ENCODE measurements at places on chromosomes 16 and 17.

GRCh38 chr16:48617104-48617705 lies 7.2 kb upstream of the N4BP1 start:
- no peak for DNase-seq

- DNase-seq: no peak
Observed at GRCh38 chr16:84928679-84929420, 82.5 kb downstream of the ZDHHC7 start.

DNA sequence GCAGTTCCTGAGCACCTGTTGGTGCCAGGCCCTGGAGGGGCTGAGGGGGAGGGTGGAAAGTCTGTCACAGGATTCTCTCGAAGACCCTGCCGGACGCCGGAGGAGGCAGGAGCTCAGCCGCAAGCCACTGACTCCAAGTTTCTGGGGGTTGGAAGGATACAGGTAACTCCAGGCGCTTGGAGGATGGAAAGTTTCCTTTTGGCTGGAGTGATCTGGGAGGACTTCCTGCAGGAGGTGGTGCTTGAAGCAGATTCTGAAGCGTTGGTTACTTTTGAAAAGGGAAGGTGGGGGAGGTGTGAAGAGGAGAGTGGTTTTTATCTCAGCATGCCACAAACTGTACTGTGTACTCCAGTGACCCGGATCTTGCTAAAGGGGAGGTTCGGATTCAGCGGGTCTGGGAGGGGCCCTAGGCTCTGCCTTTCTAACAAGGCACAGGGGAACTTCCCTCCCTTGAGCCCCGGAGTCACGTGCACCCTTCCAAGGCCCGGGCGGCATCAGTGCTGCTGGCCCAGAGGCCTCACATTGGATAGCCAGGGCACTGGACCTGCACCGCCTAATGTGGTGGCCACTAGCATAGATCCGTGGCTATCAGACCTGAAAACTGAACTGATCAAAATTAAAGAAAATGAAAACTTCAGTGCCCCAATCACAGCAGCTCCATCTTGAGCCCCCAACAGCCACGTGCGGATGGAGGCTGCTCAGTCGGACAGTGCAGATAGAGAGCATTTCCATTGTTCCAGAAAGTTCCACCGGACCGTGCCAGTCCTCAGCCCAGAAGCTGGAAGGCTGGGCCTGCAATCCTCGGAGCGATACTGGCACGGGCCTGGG lies 42.2 kb upstream of the GSE1 start:
- no peak for DNase-seq

DNA sequence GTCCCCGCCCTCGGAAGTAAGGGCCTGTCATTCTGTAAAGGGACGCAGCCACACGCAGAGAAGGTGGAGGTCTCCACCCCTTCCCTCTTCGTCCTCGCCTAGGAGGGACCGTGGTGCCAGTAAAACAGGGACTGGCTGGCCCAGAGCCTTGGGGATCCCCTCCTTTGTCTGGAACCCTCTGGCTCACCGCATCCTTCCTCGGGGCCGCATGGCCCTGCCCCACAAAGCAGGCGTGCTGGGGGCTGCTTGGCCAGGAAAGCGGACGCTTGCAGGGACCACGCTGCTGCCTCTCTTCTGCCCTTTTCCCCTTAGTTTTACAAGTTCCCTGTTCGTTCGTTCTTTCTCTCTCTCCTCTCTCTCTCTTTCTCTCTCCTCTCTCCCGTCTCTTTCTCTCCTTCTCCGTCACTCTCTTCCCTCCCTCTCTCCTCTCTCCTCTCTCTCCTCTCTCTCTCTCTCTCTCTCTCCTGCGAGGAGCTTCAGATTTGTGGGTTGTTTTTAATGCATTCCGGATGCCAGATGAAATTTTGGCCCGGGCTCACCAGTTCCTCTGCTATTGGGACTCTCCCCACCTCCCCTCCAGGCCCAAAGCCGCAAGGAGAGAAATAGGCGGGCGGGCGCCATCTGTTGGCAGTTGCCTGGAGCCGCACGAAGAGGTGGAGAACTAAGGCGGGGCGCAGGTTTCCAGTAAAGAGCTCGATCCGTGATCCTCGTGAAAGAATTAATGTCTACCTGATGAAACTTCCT lies 35.1 kb upstream of the CDRT4 start:
- peak; percentile 44 for DNase-seq

GRCh38 chr16:2501946-2502895 lies 11.5 kb upstream of the ATP6V0C start:
- DNase-seq: no peak
